ENCODE measurements at places on chromosomes 6 and 20.

DNA sequence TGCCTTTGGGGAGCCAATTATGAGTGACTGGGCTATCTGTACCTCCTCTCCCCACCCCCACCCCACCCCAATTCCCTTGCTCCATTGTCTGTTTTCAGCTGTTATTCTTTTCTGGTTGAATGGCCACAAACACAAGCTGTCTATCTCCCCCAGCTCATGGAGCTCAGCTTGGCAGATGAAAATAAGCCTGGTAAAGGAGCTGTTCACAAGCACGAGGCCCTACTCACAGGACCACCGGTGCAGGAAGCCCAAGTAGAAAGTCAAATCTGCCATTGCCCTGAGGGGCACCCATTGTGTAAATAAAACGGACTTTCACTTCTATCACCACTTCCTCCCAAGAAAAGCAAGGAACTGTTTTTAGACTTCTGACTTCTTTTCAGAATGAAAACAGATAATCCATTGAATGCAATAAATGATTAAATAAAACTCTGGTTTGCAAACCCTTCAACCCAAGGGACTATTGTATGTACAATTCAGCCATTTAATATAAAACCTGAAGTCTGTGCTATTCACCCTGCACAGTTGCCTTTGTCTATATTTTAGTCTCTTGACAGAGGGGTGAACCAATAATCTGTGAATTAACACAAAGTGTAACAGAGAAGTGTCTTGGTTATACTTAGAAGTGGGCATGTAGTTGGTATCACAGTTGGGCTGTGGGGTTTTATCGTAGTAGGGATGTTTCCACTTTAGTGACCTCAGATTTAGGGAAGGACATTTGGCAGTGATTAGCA is 27.7 kb downstream of the RIPOR2 start:
- H3K4me3 ChIP-seq: no peak overlapping the region
- no peaks in the 10 kb centered on the region for H3K27me3 ChIP-seq
- DNase-seq: no peak
- H3K4me1 ChIP-seq: peaks cover 34% of the 10 kb centered on the region
- H3K27ac ChIP-seq: no peak overlapping the region

GRCh38 chr6:142167486-142167885 is 20.4 kb downstream of the VTA1 start:
- H3K27me3 ChIP-seq: no peaks in the 10 kb centered on the region
- H3K4me3 ChIP-seq: no peak overlapping the region
- DNase-seq: no peak

DNA sequence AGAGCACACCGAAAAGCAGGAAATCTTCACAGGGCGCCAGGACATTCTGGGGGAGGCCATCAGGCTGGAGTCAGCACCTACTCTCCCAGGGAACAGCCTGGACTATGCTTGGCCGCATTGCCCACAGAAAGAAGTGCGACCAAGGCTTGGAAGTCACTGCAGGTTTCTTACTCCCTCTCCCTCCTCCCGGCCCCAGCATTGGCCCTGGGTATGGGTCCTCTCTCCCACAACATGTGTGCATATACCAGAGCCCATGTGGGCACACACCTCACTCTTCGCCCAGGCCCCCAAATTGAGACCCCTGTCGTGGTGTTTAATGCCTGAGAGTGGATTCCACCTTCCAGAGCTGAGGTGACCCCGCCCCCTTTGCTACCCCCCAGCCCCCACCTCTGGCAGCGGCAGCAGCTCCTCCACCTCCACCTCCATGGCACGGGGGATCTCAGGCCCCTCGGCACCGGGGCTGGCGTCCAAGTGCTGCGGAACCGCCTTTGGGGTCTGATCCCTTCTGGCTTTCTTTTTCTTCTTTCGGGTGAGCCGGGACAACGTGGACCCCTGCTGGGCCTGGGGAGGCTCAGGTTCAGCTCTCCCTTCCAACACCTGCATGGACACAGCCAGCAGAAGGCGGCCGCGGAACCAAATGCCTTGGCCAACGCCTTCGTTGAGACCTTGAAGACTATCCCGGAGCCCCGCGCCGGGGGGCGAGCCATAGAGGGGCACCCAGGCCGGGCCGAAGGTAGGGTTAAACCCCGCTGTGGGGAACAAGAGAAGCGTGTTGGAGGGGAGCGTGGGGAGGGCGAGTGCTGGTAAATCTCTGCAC is 15.2 kb upstream of the SPAG4 start:
- no peaks in the 10 kb centered on the region for H3K4me1 ChIP-seq
- H3K27ac ChIP-seq: no peak overlapping the region
- peaks cover 19% of the 10 kb centered on the region for H3K27me3 ChIP-seq
- H3K36me3 ChIP-seq: peaks cover 6% of the 10 kb centered on the region

GRCh38 chr6:86856937-86857563 is 80.3 kb upstream of the HTR1E start:
- no peaks in the 10 kb centered on the region for H3K4me1 ChIP-seq
- H3K36me3 ChIP-seq: no peaks in the 10 kb centered on the region
- no peak overlapping the region for H3K27ac ChIP-seq
- H3K4me3 ChIP-seq: no peak overlapping the region

DNA sequence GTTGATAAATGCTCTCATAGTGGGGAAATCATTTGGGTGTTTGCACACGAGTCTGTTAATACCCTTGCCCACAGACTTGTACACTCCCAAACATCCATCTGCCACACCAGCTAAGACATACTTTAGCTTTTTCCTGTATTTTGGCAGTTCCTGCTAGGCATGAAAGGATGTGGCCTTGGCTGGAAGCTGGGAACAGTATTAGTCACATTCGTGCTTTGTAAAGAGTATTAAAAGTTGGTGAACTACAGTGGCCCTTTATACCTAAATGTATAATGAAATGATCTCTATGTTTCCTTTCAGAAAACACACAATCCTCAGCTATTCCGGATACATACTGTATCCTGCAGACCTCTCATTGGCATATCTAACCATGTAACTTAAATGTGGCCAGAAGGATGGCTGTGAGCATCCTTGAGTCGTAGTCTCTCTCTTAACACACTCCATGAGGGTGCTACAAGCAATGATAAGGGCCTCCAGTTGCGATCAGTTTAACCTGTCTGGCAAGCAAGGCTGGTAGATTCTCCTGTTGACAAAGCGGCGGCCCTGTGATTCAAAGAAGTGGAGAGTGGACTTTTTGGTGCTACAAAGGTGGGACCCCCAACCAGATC is 1.5 kb downstream of the LEMD2 start:
- peak overlapping the region; percentile 84 for H3K4me3 ChIP-seq
- H3K4me1 ChIP-seq: peaks cover 23% of the 10 kb centered on the region
- no peak for DNase-seq
- H3K36me3 ChIP-seq: peaks cover 39% of the 10 kb centered on the region
- peak overlapping the region; percentile 92 for H3K27ac ChIP-seq

DNA sequence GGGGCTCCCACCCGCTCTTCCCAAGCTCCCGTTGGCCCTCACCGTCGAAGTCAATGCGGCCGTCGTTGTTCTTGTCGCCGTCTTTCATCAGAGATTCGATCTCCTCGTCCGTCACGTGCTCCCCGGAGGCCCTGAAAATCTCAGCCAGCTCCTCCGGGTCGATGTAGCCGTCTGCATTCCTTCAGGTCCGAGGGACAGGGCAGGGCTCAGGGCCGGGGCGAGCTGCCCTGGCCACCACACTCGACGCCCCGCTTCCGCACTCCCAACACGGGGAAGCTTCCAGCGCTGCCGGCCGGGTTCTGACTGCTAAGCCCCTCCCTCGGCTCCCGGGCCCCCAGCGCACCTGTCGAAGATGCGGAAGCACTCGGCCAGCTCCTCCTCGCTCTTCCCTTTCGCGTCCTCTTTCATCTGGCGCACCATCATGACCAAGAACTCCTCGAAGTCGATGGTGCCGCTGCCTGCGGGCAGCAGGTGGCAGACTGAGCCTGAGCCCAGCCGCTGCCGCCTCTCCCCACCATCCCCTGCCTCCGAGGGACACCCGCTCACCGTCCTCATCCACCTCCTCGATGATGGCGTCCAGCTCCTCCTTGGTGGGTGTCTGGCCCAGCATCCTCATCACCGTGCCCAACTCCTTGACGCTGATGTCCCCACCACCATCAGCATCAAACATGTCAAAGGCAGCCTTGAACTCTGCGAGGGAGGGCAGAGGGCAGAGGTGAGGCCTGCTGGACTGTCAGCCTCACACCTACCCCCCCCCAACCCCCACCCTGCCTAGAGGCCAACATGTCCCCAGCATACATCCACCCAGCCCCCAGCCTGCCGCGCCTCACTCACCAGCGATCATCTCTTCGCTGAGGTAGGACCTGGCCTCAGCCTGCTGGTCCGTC is 2.9 kb downstream of the TNNC2 start:
- peaks cover 10% of the 10 kb centered on the region for H3K27me3 ChIP-seq
- H3K4me3 ChIP-seq: no peak overlapping the region
- H3K27ac ChIP-seq: peak overlapping the region; percentile 22
- H3K36me3 ChIP-seq: no peaks in the 10 kb centered on the region
- DNase-seq: no peak

DNA sequence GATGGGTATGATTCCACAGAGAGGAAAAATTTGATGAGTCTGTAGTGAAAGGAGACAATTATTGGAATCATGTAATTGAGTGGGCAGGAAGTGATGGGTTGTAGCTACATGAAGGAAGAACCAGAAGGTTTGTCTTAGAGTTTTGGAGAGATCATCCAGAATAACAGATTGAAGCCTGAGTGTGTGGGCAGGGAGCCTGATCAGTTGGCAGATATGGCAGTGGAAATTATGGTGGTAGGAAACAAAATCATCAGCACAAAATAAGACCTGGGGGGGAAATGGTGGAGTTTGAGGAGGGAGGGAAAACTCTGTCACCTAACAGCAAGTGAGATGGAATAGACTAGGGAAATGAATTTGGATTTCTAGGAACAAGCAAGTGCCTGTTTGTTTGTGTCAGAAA is 606.6 kb upstream of the MAP3K7 start:
- H3K36me3 ChIP-seq: no peaks in the 10 kb centered on the region
- H3K4me1 ChIP-seq: no peaks in the 10 kb centered on the region
- H3K27me3 ChIP-seq: peaks cover 30% of the 10 kb centered on the region
- no peak for DNase-seq

DNA sequence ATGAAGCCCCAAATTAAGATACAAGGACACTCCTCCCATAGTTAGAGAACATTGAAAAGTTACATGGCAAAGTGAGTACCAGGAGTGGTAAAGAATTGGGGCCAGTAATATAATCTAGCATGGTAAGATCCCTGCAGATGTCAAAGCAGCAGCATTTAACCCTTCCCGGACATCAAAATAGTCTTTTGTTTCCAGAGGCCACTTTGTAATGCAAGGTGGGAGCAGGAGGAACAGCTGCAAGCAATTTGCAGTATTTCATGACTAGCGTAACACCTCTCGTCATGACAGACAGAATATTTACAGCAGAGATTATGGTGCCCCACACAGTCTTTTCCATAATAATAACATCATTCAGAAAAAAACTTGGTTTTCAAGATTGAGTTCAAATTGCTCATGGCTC is 123.2 kb upstream of the VGLL2 start:
- no peak for DNase-seq
- no peak overlapping the region for H3K27ac ChIP-seq
- no peaks in the 10 kb centered on the region for H3K27me3 ChIP-seq
- H3K4me3 ChIP-seq: no peak overlapping the region
- H3K36me3 ChIP-seq: no peaks in the 10 kb centered on the region

- H3K4me3 ChIP-seq: no peak overlapping the region
- H3K36me3 ChIP-seq: no peaks in the 10 kb centered on the region
- H3K27me3 ChIP-seq: peaks cover 62% of the 10 kb centered on the region
- H3K4me1 ChIP-seq: no peaks in the 10 kb centered on the region
Measured at GRCh38 chr6:159232106-159232645, 63.0 kb downstream of the FNDC1 start.

DNA sequence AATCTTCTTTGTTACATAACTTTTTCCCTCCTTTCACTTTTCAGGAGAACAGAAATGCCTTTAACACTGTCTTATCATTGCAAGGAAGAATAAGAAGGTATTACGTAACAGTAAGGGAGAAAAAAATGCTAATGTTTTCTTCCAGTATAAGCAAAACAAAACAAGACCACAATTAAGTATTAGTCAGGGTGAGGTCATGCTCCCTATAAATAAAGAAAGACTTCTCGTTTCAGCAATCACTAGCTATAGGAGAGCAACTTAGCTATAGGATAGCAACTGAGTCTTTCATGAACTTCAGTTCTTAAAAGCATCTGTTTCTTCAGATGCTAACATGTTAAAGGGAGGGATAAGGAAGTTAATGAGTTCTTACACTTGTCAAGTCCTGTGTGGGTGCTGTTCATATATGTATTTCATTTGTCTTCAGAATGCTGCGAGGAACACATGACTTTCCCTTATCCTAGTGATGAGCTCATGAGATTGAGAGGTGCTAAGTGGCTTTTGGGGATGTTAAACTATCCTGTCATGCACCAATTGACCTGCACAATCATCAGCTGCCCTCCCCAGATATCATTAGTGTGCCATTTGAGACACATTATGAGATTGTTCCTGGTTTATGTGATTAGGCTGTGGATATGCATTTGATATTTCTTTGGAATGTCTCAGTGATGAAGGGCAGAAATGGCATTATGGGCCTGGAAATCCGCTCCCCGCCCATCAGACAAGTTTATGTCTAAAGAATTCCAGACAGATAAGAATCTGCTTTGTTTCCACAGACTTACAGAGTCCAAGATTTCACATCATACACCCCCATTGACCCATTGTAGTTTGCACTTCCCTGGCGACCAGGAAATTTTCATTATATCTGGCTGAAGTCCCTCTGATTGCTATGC is 37.5 kb downstream of the LAMA4 start:
- H3K36me3 ChIP-seq: no peaks in the 10 kb centered on the region
- H3K4me3 ChIP-seq: no peak overlapping the region
- peaks cover 22% of the 10 kb centered on the region for H3K4me1 ChIP-seq
- H3K27ac ChIP-seq: no peak overlapping the region

GRCh38 chr6:155141512-155141911 is 122.3 kb upstream of the CLDN20 start:
- no peak overlapping the region for H3K4me3 ChIP-seq
- no peak for DNase-seq
- no peak overlapping the region for H3K27ac ChIP-seq
- no peaks in the 10 kb centered on the region for H3K27me3 ChIP-seq
- H3K36me3 ChIP-seq: no peaks in the 10 kb centered on the region
- H3K4me1 ChIP-seq: peaks cover 17% of the 10 kb centered on the region

GRCh38 chr6:124747349-124747748 is 214.9 kb upstream of the RNF217 start:
- H3K4me3 ChIP-seq: no peak overlapping the region
- DNase-seq: no peak
- H3K36me3 ChIP-seq: no peaks in the 10 kb centered on the region
- H3K4me1 ChIP-seq: peaks cover 20% of the 10 kb centered on the region
- no peak overlapping the region for H3K27ac ChIP-seq
- H3K27me3 ChIP-seq: peaks cover 41% of the 10 kb centered on the region

- peaks cover 28% of the 10 kb centered on the region for H3K27me3 ChIP-seq
- no peaks in the 10 kb centered on the region for H3K4me1 ChIP-seq
- no peak overlapping the region for H3K4me3 ChIP-seq
- no peaks in the 10 kb centered on the region for H3K36me3 ChIP-seq
- no peak overlapping the region for H3K27ac ChIP-seq
Measured at GRCh38 chr20:2210646-2211552, 84.9 kb upstream of the TGM3 start.

- peak; percentile 37 for DNase-seq
- H3K36me3 ChIP-seq: no peaks in the 10 kb centered on the region
- no peak overlapping the region for H3K27ac ChIP-seq
- no peak overlapping the region for H3K4me3 ChIP-seq
- no peaks in the 10 kb centered on the region for H3K4me1 ChIP-seq
Measured at GRCh38 chr20:57498425-57499400, 26.2 kb downstream of the CTCFL start.

Measured in MCF 10A (cell line).